ENCODE measurements at places on chromosomes 11 and 22.

DNA sequence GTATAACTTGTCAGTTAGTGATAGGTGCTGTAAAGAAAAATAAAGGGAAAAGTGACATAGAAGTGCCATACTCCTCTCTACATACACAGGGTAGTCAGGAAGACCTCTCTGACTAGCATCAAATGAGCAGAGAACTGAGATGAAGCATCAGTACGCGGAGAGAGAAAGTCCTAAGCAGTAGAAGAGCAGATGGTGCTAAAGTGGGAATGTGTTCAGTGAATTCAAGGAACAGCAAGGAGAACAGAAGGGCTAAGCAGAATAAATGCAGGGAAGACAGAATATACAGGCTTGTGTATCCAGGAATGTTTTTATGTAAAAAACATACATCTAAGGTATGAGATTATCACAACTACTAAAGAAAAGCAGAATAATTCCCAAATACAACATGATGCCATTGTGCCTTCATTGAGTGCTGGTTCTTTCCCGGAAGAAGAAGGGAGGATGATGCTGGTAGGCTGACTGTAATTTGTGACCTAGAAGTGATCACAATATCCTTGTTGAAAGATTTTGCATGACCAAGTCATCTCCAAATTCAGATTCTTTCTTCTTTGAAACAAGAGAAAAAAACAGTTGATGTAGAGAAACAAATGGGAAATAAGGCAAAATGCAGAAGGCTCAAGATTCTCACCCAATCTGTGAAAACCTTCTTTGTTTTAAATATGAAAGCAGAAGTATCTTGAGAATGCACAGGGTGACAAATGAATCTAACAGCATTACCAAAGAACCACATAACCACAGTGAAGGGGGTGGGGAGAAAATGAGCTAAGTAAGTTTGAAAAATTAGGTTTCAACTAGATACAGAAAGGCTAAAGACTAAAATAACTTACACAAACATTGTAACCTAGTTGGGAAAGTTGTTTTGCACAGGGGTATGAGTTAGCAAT, 20.5 kb downstream of the MRE11 start:
- DNase-seq = no peak

GRCh38 chr11:1150116-1150515, 7.6 kb upstream of the MUC5AC start:
- no peak for DNase-seq

- no peak for DNase-seq
Measured at GRCh38 chr22:49525801-49526535, 301.7 kb downstream of the BRD1 start.

GRCh38 chr22:49181942-49182341, 645.7 kb downstream of the BRD1 start:
- DNase-seq = no peak

GRCh38 chr22:44402196-44403111, 89.7 kb upstream of the SHISAL1 start:
- no peak for DNase-seq

- DNase-seq = no peak
Measured at GRCh38 chr11:133906746-133907145, 50.0 kb downstream of the IGSF9B start.

- DNase-seq = no peak
Measured at GRCh38 chr11:22797047-22797446, 32.6 kb downstream of the SVIP start.

GRCh38 chr11:3163241-3163981, 1.7 kb downstream of the OSBPL5 start:
- DNase-seq = no peak

- no peak for DNase-seq
Measured at GRCh38 chr22:27424319-27424718, 377.2 kb downstream of the MN1 start.

DNA sequence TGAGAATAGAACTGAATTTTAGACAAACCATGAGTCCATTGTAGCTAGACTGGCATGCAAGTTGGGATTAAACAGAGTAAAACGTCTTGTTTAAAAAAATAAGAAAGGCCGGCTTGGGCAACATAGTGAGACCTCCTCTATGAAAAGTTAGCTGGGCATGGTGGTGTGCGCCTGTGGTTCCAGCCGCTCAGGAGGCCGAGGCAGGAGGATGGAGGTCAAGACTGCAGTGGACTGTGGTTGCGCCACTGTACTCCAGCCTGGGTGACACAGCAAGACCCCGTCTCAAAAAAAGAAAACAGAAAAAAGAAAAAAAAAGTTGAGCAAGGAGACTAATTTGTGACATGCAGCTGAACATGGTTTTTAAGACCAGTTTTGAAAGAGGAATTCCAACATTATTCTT, 23.5 kb downstream of the CDPF1 start:
- DNase-seq = no peak

DNA sequence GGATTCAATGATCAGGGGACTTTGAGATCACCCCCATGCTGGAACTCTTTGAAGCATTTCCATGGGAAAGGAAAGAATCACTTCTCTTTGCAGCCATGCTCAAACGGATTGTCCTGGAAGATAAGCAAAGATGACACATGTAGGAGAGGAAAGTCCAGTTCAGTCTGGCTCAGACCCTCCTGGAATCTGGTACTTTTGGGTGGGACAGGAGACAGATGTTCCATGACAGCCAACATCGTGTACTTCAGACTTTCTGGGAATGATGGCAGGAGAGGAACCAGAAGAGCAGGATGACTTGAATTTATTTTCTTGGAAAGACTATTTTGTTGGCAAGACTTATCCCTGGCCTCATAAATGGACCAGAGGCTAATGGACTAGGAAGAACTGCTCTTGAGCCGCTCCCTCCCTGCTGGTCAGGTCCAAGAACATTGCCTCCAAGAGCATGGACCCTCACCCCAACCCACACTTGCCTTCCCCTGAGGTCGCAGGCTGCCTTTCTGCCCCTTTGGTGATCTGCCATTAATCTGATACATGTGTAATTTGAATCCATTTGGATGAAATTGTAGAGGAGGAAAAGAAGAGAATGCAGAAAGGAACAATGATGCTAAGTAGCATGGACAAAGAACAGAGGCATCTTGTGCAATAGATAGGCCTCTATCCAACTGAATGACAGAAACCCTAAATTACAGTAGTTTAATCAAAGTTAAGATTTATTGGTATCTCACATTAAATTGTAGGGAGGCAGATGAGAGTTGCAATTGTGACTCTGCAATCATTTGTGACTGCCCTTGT, 201.0 kb downstream of the SNX19 start:
- DNase-seq = no peak

GRCh38 chr22:17664414-17665055, 26.0 kb downstream of the BCL2L13 start:
- no peak for DNase-seq

DNA sequence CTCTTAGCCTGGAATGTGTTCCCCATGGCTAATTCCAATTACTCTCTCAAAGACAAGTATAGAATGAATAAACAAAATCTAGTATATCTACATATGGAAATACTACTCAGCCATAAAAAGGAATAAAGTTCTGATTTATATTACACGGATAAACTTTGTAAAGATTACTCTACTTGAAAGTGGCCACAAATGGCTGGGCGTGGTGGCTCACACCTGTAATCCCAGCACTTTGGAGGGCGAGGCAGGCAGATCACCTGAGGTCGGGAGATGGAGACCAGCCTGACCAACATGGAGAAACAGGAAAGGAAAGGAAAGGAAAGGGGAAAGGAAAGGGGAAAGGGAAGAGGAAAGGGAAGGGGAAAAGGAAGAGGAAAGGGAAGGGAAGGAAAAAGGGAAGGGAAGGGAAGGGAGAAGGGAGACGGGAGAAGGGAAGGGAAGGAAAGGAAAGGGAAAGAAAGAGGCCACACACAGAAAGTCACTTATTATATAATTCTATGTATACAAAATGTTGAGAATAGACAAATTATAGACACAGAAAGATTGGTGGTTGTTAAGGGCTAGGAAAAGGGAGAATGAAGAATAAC, 90.7 kb upstream of the CLNS1A start:
- no peak for DNase-seq

DNA sequence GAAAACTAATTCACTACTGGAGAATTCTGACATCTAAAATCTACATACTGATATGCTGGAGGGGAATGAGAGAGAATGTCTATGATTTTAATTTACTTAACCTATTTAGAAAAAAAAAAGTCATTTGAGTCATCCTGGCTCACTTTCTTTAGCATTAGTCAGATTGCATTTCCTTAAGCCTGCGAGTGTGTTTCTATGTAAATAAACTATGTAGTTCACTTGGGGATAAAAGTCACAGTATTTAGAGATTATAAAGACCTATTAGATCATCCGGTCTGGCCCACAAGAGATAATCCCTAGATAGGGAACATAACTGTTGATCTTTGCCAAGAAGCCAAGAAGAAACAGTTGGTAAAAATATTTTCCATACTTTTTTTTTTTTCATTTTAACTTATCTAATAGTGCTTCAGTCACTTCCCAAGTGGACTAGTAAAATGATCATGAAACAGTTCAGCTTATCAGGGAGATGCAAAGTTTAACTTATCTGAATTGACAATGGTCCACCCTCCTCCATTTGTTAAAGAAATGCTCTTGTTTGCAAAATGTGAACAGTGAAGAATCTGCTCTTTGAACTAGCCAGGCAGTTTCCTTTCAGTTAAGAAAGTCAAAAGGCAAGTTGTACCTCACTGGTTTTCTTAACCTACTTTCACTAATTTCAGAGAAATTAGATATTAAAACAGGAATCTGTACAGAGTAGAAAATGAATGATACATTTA, 21.2 kb upstream of the BLID start:
- DNase-seq = no peak

- DNase-seq = no peak
Measured at GRCh38 chr11:110141812-110142211, 48.6 kb downstream of the ZC3H12C start.

DNA sequence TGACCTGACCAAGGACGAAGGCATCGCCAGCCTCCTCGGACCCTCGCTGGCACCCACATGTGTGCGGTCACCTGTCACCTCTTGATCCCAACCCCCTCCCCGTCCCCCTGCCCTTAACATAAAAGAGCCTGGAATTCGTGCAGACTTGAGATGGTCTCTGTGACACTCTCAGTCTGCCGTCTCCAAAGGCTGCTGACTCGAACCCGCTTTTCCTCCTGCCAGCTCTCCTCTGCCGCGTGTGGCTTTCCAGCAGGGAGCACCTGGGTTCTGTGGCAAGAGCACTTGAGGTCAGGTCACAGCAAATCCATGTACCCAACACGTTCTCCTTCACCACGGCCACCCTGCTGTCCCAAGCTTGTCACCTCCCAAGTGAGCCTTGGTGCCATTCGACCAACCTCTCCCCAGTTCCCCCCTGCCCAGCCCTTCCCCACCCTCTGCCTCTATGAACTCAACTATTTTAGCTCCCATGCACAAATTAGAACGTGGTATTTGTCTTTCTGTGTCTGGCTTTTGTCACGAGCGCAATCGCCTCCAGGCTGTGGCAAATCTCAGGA, 207.6 kb downstream of the BRD1 start:
- no peak for DNase-seq

- DNase-seq = no peak
Measured at GRCh38 chr11:68370211-68371111, 58.1 kb downstream of the LRP5 start.

- no peak for DNase-seq
Measured at GRCh38 chr11:81963018-81963417, 770.6 kb downstream of the FAM181B start.

- DNase-seq = no peak
Measured at GRCh38 chr11:42239188-42239587, 779.7 kb upstream of the LRRC4C start.

DNA sequence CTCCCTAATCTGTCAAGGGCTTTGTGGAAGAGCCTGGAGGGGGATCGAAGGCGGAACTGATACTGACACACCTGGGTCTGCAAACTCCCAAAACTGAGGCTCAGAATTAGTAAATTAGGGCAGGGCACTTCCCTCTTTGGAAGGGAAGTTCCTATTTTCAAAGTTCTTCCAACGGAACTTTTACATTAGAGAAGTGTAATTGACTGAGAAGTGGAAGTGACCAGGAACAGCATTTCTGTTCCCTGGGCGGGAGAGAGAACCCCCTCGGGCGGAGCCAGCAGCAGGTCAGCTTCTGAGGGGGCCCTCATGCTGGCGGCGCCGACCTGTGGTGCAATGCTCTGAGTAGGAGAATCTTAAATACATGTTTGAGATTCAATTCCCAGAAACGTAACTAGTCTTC, 1.1 kb upstream of the CBL start:
- no peak for DNase-seq

- DNase-seq = no peak
Measured at GRCh38 chr11:13287681-13288080, 10.1 kb downstream of the BMAL1 start.

- peak; percentile 61 for DNase-seq
Measured at GRCh38 chr11:14454861-14455632, 44.6 kb downstream of the COPB1 start.

DNA sequence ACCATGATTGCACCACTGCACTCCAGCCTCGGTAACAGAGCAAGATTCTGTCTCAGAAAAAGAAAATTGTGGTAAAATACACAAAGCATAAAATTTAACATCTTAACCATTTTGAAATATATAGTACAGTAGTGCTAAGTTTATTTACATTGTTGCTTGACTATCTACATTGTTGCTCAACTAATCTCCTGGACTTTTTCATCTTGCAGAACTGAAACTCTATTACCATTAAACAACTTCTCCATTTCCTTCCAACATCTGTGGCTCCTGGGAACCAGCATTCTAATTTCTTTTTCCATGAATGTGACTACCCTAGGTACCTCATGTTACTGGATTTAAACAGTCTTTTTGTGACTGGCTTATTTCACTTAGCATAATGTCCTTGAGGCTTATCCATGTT, 13.5 kb upstream of the VWA5A start:
- DNase-seq = no peak

GRCh38 chr22:46678785-46679700, 58.9 kb downstream of the GRAMD4 start:
- no peak for DNase-seq

DNA sequence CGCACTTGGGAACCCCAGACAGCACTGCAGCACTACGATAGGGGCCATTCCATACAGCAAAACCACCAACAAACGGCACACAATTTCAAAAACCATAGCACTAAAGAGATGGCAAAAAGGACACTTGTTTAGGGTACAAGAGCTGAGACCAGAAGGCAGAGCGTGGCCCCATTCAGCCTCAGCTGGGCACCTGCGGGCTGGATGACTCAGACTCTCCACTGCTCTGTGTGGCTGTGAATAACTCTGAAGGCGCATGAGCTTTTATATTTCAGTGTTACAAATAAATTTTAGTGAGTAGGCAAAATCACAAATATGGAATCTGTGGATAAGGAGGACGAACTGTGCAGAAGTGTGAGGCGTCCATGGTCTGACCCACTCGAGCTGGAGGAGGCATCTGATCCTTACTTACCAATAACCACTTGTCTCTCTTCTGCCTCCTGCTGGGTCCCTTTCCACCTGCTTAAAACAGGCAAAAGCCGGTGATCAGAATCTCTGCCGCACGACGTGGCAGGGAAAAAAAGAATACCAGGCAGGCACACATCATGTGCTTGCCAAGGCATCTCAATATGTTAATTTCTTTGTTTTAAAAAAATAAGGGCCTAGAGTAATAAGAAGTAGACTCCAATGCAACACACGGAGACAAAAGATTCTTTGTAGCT, 325.7 kb downstream of the SHANK2 start:
- DNase-seq = no peak

DNA sequence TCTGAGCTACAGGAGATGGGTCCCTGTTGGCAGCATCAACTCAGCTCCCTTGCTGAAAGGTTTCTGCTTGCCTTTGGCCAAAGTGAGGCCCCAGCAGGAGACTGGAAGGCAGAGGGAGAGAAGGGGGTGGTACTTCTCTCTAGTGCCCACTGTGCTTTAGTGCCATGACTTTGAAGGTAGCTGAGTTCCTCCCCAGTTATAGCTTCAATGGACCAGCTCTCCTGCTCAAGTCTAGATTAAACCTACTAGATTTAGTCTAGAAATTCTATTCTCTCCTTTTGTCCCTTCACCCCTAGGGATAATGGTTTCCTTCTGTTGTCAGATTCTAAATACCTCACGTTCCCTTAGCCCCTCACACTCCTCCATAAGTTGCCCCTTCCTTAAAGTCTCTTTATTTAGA, 119.2 kb downstream of the TIMP3 start:
- DNase-seq = no peak

Measured in cerebellar cortex (tissue), 1 donor.